ENCODE measurements at places on chromosomes 16 and 17. TPM values are rescaled to one million over a fixed set of nuclear protein-coding genes. Genes with fewer than 3 reads are reported as not detected.

Gene TMC8
- total RNA-seq = 1.2 TPM

Gene CDH3
- 0.27 TPM for total RNA-seq

Gene METTL26
- 47.9 TPM for total RNA-seq

Gene CD79B
- total RNA-seq = 3.8 TPM

Gene PTX4
- total RNA-seq = 0.40 TPM

Gene TEKT5
- 0.13 TPM for total RNA-seq

Gene RAB34
- total RNA-seq = 86.4 TPM

Gene MPG
- total RNA-seq = 39.0 TPM

Gene CCL23
- total RNA-seq = not detected

DNA sequence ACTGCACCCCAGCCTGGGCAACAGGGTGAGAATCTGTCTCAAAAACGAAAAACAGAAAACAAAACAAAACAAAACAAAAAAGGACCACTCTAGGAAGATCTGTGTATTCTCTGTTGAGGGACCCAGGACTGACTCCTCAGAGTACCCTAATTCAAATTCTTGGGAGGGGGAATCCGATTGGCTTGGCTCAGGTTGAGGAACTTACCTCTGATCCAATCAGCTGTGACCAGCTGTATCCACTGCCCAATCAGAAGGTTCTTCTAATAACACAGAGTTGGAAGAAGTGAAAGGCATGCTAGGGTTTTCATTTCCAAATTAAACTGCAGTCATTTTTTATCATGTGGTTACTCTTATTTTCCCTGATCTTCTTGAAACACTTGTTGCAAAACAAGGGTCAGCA lies 105.9 kb upstream of the CACNG3 start:
- DNase-seq = no peak

DNA sequence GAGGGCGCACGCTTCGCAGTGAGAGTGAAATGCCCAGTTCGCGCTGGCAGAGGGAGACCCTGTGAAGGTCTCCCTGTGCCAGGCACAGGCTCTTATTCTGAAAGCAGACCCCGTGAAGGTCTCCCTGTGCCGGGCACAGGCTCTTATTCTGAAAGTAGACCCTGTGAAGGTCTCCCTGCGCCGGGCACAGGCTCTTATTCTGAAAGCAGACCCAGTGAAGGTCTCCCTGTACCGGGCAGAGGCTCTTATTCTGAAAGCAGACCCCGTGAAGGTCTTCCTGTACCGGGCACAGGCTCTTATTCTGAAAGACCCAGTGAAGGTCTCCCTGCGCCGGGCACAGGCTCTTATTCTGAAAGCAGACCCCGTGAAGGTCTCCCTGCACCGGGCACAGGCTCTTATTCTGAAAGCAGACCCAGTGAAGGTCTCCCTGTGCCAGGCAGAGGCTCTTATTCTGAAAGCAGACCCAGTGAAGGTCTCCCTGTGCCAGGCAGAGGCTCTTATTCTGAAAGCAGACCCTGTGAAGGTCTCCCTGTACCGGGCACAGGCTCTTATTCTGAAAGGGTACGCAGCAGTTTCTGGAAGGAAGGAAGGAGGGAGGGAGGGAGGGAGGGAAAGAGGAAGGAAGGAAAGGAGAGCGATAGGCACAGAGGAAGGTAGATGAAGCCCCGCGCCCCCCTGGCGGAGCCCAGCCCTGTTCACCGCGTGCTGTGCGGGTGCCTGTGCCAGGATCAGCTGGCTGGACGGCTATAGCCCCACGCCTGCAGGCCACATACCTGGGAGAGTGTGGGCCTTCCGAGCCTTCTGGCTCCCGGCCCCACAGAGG lies 55.3 kb downstream of the WDR45B start:
- peak; percentile 94 for DNase-seq

DNA sequence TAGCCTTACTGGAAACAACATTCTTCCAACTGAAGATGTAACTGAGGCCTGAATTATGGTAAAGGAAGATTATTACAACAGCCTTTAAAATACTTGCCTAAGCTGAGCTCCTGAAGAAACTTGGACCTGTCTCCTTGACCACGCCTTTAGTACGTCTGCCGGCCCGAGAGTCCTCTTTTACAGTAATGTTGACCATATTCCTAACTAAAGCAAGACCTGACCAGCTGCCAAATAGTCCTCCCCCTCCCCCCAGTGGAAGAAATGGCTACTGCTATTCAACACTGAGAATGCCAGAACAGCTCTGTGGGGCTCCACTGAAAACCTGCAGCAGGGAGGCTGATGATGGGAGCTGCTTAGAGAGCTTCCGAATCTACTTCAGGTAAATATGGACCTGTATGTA lies 12.6 kb upstream of the FOXJ1 start:
- peak; percentile 73 for DNase-seq

DNA sequence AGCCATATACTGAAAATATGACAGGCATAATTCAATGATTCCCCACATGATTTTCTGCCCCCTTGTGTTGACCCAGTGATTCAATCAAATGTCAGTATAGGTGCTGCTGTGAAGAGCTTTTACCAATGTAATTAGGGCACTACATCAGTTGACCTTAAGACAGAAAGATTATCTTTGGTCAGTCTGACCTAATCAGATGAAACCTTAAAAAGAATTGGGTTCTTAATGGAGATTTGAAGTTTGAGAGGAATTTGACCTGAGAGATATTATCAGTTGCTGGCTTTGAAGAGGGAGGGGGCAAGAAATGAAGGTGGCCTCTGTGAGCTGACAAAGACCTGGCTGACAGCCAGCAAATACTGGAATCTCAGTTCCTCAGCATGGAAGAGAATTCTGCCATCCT lies 358.7 kb upstream of the CA10 start:
- DNase-seq = no peak

- peak; percentile 15 for DNase-seq
Measured at GRCh38 chr16:23279721-23280153, 22.4 kb upstream of the SCNN1B start.

- DNase-seq = no peak
Measured at GRCh38 chr16:17330044-17330443, 140.7 kb downstream of the XYLT1 start.

- DNase-seq = peak; percentile 67
Measured at GRCh38 chr16:88705076-88705684, 1.0 kb downstream of the RNF166 start.

- DNase-seq = peak; percentile 81
Measured at GRCh38 chr16:49755313-49755620, 100.6 kb downstream of the ZNF423 start.

GRCh38 chr17:8739097-8739496 lies 5.5 kb downstream of the CCDC42 start:
- no peak for DNase-seq

GRCh38 chr16:47213761-47214440 lies 70.2 kb upstream of the NETO2 start:
- no peak for DNase-seq

GRCh38 chr17:31842195-31843069 lies 16.6 kb downstream of the COPRS start:
- DNase-seq = peak; percentile 88

DNA sequence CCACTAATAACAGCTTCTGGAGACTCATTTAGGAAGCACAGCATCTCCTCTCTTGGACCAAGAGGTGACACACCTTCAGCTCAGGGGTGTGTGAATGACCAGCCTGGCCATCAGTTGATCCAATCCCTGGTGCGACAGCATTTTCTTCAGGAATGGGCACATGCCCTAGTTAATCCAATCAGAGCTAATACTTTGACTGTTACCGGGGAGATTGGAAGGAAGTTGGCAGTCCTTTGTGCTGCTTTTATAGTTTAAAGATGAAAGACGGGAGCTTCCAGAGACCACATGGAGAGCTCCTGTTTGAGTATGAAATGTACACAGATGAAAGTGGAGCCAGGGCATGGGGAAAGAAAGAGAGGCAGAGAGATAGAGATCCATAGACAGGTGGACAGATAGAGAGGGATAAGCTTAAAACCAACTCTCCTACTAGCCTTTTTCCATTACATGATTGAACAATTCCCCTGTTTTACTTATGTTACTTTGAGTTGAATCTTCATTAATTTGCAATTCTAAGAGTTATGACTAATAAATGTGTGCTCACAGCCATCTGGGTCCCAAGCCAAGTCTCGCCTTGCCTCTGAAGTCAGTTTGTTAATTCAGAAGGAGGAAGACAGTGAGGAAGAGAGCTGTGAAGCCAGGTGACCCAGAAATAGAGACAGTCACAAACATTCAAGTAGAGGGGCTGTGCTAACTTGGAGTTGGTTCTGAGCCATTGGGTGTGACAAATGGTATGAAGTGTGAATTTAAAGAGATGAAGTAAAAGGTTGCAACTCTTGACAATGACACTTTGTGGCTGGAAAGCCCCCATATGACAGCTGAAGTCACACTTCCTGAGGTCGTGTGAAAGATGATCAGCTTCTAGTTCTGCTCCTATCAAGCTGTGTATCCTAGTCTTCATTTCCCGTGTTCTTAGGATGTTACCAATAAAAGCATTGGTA lies 120.0 kb upstream of the GOT2 start:
- no peak for DNase-seq

DNA sequence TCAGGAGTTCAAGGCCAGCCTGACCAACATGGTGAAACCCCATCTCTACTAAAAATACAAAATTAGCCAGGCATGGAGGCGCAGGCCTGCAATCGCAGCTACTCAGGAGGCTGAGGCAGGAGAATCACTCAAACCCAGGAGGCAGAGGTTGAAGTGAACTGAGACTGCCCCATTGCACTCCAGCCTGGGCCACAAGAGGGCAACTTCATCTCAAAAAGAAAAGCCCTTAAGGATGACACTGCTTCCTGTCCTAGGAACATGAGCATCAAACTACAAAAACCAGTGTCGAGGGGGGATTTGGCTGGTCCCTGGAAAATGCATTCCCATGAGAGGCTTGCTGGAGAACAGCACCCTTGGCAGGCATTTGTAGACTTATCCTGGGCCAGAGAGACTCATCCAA lies 449.5 kb upstream of the PSMD7 start:
- no peak for DNase-seq

DNA sequence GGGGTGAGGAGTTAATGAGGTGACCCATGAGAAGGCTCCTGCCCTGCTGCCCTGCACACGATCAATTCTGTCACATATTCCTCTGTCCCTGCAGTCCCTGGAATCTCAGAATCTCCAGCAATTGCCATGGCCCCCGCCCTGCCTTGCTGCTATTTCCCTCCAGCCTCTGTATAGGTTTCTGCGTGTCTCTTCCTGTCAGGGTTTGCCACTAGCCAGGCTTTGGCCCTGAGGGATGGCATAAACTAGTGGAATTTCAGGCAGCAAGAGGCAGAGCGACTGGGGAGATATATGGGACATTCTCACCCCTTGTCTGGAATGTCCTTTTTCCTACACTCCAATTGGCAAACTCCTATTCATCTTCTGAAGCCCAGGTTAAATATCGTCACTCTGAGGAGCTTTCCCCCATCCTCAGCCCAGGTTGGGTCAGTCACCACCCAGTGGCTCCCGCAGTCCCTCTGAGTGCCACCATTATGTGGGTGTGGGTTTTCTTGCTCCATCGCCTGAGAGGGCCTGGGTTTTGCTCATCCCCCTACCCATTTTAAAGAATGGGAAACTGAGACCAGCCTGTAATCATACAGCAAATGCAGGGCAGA lies 15.5 kb upstream of the NATD1 start:
- no peak for DNase-seq

DNA sequence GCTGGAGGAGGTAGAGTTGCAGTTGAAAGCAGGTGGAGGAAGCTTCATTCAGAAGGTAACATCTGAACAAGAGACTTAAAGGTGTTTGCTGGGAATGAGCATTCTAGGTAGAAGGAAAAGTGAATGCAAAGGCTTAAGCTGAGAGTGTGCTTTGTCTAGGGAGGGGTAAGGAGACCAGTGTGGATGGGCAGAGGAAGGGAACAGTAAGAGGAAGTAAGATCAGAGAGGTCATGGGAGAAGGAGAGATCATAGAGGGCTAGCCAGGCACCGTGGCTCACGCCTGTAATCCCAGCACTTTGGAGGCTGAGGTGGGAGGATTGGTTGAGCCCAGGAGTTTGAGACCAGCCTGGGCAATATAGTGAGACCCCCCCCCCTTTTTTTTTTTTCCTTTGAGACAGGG lies 3.3 kb downstream of the STX4 start:
- no peak for DNase-seq

GRCh38 chr17:41695134-41695661 lies 6.5 kb downstream of the EIF1 start:
- DNase-seq = no peak

- no peak for DNase-seq
Measured at GRCh38 chr16:86930001-86930400, 351.7 kb downstream of the FOXL1 start.

DNA sequence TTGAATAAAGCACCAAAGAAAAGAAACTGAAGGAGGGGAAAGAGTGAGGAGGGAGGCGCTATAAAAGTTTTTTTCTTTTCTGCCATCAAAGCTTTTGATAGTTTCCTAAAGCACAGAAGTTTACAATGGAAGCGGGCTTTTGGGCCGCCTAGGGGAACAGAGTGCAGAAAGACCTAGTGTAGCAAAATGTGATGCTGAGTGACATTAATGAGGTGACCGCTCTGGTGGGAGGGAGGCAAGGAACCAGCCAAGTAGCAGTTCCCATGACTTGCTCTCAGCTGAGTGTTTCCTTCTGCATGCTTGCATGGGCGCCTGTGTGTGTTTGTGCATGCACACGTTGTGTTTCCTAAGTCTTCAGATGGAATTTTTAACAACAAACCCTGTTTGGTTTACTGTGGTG lies 15.5 kb downstream of the MSI2 start:
- DNase-seq = no peak

- no peak for DNase-seq
Measured at GRCh38 chr16:85156440-85156839, 44.2 kb upstream of the CIBAR2 start.

GRCh38 chr16:11182411-11182810 lies 73.6 kb downstream of the SOCS1 start:
- no peak for DNase-seq

DNA sequence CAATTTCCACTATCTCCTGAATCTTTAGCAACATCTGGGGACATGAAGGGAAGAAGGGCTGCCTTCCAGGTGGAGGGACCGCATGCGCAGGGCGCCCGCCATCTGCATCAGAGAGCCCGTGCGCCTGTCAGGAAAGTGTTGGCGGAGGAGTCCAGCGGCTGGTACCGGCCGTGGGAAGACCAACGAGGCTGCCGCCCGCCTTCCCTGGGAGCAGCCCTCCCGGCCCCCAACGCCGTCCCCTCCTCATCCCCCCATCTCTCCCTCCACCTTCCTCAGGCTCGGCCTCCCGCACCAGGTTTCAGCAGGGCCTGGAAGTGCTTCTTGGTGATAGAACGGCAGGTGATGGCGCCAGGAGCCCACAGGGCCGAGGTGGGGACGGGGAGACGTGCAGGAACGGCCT lies 8.8 kb downstream of the CLCN7 start:
- no peak for DNase-seq

DNA sequence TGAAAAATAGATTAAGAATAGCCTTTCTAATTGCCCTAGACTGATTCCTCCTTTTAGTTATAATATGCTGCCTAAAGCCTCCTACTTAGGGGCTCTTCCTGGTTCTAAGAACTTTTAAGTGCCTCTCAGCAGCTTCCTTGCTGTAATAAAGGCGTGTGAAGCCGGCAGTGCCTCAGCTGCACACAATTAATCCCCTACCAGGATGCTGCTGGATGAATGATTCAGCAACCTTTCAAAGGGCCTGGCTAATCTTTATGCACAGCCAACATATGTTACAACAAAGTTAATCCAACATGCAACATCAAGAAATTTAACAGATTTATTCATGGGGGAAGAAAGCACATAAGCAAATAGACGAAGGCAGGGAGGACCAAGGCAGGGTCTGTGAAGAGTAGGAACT lies 145.2 kb downstream of the PMP22 start:
- no peak for DNase-seq

Data from muscle of leg (tissue), 16 donors.